ENCODE measurements at places on chromosomes 4 and X.

DNA sequence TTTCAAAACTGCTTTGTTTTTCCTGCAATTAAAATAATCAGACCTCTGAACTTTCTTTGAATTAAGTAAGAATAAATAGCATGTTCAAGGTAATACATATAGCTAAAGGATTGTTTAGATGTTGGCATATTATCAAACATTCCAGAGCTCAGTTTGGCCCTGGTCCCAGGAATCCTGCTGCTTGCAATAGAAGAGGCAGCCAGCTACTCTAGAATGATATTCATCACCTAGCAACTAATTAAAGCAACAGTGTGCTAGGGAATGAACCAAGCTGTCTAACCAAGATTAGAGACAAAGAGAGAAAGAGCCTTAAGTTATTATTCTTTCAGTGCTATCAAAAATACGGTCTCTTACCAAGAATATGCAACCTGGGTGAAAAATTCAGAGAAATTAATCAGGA lies 460.9 kb downstream of the GABRG1 start:
- DNase-seq = no peak

DNA sequence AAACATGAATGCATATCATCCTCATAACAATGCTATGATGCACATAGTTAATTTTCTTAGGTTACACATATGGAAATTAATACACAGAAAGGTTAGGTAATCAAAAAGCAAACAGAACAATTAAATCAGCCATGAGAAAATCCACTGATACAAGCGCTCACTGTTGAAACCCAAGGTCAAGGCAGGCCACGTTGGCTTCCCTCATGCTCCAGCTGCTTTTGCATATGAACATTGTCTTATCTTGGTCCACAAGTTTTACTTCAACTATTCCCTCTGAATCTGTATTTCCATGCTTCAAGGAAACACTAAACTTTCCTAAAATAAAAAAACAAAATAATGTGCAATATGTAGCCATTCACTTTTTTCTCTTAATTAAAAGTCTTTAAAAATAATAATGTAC lies 34.5 kb upstream of the PLA2G12A start:
- no peak for DNase-seq

- DNase-seq = no peak
Measured at GRCh38 chr4:18511727-18512126, 490.2 kb upstream of the LCORL start.

GRCh38 chr4:236028-236427 lies 69.2 kb downstream of the ZNF732 start:
- DNase-seq = no peak

Data from activated CD4-positive, CD25-positive, alpha-beta regulatory T cell (primary cell).